ENCODE measurements at places on chromosomes 3 and 15.

DNA sequence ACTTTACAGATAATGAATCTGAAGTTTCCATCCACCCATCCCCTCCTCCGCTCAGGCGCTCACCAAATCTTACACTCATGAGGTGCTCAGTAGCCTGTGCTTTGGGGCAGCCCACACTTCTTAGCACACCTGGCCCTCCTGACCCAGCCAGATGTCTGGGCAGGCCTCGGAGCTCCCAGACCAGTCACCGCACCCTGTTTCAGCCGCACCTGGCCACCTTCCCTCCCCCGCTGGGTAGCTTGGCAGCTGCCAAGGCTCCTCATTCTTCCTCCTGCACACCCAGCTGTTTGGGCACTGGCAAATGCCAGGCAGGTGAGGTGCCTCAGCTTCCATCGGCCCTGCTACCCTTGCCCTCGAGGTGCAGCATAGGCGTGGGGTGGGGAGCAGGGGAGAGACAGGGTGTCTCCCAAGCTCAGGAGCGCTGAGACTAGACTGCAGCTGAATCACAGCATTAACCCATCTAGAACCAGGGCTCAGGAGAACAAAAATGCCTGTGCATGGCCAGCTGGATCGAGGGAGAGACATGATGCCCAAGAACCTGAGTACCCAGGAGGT, 45.8 kb downstream of the CDC25A start:
- no peak for DNase-seq

DNA sequence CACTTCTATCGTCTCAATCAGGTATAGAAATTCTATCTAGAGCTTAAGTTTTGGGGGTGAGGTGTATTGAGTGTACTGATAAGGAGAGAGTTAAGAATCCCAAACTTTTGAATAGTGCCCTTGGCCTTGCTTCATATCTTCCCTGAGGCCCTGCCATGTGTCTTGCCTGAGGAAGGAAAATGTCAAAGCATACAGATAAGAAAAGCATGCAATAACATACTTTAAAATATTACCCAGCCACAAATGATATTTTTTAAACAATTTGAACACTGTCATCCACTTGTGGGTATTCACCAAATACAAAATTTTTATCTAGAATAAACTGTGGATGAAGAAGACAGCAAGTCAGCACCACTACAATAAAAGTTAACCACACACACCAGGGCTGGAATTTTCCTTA, 631.0 kb upstream of the ALCAM start:
- no peak for DNase-seq

- DNase-seq = no peak
Observed at GRCh38 chr3:42122261-42123011, 31.3 kb downstream of the TRAK1 start.

- DNase-seq = no peak
Observed at GRCh38 chr3:24137958-24138875, 193.1 kb downstream of the NR1D2 start.

DNA sequence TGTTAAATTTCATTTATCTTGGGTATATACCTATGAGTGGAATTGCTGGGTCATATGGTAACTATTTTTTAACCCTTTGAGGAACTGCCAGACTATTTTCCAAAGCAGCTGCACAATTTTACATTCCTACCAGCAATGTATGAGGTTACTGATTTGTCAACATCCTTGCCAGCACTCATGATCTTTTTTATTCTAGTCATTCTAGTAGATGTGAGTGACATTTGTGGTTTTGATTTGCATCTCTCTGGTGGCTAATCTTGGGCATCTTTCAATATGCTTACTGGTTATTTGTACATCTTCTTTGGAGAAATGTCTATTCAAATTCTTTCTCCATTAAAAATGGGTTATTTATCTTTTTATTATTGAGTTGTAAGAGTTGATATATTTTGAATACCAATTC, 21.3 kb upstream of the LRRC58 start:
- DNase-seq = no peak

DNA sequence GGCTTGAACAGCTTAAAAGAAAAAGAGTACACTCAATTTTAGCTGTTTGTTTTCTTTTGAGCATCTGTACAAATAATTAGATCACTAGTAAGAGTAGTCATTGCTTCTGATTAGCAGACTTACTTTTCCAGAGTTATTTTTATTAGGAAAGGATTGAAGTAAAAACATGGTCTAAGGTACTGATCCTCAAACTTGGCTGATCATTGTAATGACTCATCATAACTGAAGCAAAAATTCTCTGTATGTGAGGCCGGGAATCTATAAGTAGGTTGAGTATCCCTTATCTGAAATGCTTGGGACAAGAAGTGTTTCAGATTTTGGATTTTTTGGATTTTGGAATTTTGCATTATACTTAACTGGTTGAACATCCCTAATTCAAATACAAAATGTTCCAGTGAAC, 12.4 kb downstream of the NMD3 start:
- DNase-seq = no peak

- no peak for DNase-seq
Observed at GRCh38 chr3:109702252-109702651, 364.9 kb upstream of the DPPA4 start.

DNA sequence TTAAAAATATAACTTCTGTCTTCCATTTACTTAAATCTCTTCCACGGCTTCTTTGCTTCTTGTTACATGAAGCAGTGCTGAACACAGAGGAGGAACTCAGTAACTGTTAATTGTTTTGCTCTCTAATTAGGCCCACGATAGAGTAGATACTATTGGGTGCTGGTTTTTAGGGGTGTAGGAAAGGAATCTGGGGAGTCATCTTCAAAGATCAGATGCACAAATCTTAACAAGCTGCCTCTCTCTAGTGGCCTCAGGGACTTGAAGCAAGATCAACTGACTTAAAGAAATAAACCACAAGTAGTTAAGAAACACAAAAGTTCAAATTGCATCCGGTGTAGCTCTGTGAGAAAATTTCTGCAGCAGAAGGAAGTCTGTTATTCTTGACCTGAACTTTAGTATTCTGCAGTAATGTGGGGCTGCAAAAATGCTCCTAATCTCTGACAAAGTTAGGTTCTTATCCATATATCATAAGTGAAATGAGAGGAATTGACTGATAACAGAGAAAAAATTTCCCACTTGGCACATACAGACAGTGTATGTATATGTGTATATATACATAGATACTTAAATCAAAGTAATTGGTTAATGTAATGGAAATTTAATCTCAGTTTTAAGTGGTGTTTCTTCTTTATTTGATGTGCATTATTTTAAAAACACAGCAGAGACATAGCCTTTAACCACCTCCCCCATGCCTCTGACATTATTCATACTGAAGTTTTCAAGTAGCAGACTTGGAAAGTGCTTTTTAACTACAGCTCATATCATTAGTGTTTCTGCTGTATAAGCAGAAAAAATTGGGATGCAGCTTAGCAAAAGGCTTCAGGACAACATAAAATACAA, 51.8 kb downstream of the CHST2 start:
- DNase-seq = no peak

DNA sequence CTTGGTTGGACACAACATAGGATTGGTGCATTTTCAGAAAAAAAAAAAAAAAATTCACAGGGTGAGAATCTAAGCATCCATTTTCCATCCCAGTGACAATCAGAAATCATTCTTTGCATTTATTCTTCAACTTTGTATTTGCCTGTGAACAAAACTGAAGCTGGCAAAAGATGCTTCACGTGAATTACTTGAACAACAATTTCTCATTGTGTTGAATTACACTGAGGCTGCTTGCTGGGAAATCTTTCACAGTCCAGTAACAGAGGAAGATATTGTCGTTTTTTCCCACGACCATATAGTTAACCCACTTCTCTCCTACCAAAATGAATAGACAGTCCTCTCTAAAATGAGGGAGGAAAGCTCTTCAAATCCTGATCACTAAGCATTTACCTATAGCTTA, 4.3 kb upstream of the SLCO3A1 start:
- DNase-seq = no peak

- DNase-seq = no peak
Observed at GRCh38 chr3:42301446-42302175, 35.6 kb upstream of the CCK start.

DNA sequence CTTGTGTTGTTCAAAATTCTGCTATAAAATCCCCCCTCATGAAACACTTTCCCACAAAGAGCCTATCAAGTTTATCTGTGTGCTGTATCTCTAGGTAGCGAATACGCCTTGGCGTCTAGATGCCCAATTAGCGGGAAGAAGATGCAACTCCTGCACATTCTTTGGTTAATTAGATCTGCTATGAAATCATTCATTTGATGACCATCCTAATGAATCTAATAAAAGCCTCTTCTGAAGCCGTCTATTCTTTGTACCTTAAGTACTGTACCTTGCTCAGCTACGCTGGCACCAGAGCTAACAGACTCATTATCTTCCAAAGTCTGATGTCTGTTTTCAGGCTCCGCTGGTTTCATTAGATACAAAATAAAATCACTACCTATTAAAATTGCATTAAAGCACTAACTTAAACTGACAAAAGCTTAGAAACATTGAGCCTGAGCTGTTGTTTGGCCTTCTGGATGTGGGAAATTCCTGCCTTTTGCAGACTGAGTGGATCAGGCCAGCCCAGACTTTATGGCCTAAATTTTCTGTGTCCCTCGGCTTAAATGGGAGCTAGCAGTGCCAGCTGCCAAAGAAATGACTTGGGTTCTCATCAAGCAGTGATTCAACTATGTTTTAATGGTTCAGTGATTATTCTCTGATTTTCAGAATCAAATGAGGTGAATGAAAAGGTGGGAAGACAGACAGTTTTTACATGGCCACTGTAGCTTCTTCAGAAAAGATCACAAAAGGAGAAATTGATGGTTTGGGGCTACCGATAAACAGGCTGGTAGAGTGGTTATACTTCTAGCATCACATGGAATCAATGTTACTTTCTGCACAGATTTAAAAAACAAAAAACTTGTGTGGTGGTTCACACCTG, 28.4 kb upstream of the CHST2 start:
- no peak for DNase-seq

- DNase-seq = no peak
Observed at GRCh38 chr3:64756398-64756986, 68.7 kb upstream of the ADAMTS9 start.

DNA sequence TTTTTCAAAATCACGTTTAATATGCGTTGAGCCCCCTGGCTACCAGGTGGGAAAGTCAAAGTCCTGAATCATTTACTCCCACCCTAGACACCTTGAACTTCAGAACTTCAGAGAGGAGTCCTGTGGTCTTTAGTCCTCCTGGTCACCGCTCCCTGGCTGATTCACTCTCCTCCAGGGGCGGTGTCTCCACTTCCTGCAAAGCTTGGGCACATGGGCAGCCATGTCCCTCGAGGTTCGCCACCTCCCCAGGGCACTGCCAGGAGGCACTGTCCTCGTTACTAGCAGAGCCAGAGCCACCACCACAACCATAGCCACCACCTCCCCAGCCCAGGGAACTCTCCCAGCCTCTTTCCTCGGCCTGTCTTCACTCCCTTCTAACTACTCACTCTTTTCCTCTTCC, 31.0 kb downstream of the LOXL1 start:
- no peak for DNase-seq

DNA sequence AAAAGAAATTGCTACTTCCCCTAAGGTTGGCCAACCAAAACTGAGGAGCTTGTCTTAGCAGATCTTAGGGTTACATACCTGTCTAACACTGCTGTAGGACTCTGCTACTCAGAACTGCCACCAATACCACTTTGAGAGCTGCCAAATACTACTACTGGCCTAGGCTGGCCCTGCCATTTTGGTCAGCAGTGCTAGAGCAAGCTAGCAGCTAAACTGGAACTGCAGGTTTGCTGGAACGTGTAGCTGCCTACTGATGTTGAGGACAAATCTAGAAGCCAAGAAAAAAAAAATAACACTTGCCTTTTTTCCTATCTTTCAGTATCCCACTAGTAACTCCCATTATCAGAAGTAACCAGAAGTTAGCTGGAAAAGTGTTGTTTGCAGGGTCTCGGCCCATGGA, 387.4 kb downstream of the RBMS3 start:
- DNase-seq = no peak

DNA sequence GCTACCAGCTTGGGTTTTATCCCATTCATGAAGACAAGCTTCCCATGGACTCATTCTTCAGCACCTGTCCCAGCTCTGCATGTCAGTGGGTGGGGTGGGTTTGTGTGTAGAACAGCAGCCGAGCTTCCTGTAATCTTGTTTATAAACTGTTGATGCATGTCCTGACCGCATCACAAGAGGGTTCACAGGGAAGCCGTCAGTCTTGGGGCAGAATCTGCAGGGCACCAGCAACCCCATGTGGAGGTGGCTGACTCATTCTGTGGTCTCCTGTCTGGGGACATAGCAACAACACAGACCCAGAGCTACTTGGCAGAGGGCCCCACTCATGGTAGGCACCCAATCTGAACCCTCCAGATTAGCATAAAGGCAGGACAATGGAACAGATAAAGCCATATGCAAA, 35.6 kb downstream of the DAPK2 start:
- peak; percentile 63 for DNase-seq

DNA sequence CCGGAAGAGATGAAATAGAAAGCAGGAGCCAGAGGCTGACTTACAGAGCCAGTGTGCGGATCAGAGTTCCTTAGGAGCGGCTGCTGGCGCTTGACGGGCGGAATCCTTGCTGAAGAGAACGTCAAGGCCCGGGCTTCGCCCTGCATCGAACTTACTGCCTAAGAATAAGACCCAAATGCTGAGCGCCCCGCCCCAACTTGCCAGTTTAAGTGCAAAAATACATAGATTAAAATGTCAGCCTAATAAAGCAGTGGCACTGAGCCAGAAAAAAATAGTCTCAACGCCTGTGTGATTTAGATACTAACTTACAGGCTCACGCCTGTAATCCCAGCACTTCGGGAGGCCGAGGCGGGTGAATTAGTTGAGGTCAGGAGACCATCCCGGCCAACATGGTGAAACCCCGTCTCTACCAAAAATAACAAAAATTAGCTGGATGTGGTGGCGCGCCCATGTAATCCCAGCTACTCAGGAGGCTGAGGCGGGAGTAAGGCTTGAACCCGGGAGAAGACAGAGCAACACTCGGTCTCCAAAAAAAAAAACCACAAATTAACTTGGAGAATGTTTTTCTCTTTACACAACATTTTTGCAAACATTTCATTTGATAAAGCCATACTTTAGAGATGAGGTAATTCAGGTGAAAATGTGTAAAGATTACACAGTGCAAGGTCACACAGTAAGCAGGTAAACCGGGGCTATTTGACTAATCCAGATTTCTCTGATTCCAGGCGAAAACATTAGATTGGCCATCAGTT, 1.2 kb upstream of the UBP1 start:
- DNase-seq = no peak

- DNase-seq = no peak
Observed at GRCh38 chr3:148957586-148957985, 33.8 kb upstream of the GYG1 start.
